ENCODE measurements at places on chromosomes 11 and 22.

GRCh38 chr22:42207918-42208317, 62.5 kb downstream of the TCF20 start:
- DNase-seq, result no peak
- H3K27me3 ChIP-seq, result no peaks in the 10 kb centered on the region
- H3K4me3 ChIP-seq, result no peak overlapping the region
- H3K27ac ChIP-seq, result no peak overlapping the region

- H3K27ac ChIP-seq, result no peak overlapping the region
- H3K4me1 ChIP-seq, result no peaks in the 10 kb centered on the region
- DNase-seq, result no peak
- no peaks in the 10 kb centered on the region for H3K27me3 ChIP-seq
These were observed 33.0 kb downstream of the CCDC34 start for GRCh38 chr11:27329867-27330632.

DNA sequence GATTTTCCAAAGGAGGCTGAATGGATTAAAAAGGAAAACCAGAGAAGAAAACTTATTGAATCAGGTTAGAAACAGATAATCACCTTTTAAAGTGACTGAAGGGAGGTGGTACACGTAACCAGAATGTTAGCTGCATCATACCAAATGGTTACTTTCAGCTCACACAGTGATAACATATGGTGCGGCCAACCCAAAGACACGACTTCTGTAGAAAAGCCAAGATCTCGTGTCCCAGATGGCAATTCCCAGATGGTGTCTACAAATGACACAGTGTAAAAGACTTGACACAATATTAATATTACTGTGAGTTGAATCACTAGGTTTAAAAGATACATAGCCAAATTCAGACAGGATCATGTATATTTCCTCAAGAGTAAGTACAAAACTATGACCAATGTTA, 5.2 kb downstream of the PPP2R1B start:
- no peak overlapping the region for H3K27ac ChIP-seq
- H3K27me3 ChIP-seq, result no peaks in the 10 kb centered on the region
- H3K4me1 ChIP-seq, result peaks cover 16% of the 10 kb centered on the region
- no peak overlapping the region for H3K4me3 ChIP-seq
- H3K36me3 ChIP-seq, result peaks cover 34% of the 10 kb centered on the region
- no peak for DNase-seq

DNA sequence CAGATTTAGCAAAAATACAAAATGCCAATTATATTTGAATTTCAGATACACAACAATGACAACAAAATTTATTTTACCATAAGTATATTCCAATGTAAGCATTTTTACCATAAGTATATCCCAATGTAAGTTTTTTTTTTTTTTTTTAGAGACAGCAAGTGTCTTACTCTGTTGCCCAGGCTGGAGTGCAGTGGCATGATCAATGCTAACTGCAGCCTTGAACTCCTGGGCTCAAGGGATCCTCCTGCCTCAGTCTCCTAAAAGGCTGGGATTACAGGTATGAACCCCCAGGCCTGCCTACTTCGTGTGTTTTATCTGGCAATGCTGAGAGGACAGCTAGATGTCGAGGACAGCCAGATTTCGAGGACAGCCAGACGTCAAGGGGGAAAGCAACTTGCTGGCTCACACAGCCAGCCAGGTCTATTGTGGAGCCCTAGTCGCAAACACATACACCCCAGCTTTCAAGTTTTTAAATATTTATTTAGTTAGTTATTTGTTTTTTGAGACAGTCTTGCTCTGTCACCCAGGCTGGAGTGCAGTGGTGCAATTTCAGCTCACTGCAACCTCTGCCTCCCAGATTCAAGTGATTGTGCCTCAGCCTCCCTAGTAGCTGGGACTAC, 1.1 kb upstream of the SERPING1 start:
- peaks cover 30% of the 10 kb centered on the region for H3K4me1 ChIP-seq
- no peaks in the 10 kb centered on the region for H3K36me3 ChIP-seq
- H3K27me3 ChIP-seq, result no peaks in the 10 kb centered on the region
- no peak for DNase-seq

DNA sequence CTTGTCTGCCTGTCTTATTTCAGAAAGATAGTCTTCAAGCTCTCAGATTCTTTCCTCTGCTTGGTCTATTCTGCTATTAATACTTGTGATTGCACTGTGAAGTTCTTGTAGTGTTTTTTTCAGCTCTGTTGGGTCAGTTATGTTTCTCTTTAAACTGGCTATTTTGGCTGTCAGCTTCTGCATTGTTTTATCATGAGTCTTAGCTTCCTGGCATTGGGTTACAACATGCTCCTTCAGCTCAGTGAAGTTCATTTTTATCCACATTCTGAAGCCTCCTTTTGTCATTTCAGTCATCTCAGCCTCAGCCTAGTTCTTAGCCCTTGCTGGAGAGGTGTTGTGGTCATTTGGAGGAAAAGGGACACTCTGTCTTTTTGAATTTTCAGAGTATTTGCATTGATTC, 15.5 kb upstream of the DEPDC7 start:
- no peaks in the 10 kb centered on the region for H3K27me3 ChIP-seq
- no peak for DNase-seq
- H3K4me1 ChIP-seq, result no peaks in the 10 kb centered on the region

DNA sequence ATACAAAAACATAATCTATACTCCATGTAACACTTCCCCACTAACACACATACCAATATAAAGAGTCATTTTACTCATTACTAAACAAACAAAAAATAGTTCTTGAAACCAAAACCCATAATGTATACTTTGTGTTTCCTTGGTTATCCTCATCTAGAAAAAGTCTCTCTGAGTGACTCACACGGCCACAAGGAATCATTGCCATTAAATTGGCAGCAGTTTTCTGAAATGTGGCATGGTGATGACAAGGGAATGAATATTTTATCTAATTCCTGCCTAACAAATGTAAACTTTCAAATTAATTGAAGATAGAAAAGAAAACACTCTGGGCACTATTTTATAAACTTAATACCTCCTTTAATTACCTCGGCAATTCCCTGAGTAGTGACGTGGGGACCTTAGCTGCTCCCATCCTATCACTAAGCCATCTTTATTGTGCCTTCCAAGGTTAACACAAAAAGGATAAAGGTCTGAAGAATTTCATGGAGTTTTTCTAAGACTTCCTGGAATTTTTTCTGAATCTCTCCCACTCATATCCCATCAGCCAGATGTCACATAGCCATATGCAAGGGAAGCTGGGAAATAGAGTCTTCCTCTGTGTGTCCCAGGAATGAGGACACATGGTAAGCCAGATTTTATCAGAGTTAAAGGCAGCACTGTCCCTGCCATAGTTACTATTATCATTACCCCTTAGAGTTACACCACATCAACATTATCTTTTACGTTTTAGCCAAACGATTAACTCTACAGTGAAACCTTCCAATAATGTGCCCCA, 857.2 kb upstream of the TENM4 start:
- H3K36me3 ChIP-seq, result no peaks in the 10 kb centered on the region
- no peak overlapping the region for H3K4me3 ChIP-seq
- no peaks in the 10 kb centered on the region for H3K27me3 ChIP-seq

DNA sequence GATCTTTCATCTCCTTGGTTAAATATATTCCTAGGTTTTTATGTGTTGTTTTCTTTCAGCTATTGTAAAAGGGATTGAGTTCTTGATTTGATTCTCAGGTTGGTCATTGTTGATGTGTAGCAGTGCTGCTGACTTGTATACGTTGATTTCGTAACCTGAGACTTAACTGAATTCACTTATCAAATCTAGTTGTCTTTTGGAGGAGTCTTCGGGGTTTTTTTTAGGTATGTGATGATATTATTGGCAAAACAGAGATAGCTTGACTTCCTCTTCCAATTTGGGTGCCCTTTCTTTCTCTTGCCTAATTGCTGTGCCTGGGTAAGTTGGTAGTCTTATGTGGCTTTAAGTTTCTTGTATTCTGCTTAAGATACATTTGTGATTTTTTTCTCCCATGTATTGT, 52.8 kb downstream of the CBL start:
- no peaks in the 10 kb centered on the region for H3K36me3 ChIP-seq
- DNase-seq, result no peak
- H3K4me3 ChIP-seq, result no peak overlapping the region
- H3K27me3 ChIP-seq, result no peaks in the 10 kb centered on the region
- no peak overlapping the region for H3K27ac ChIP-seq
- H3K4me1 ChIP-seq, result peaks cover 19% of the 10 kb centered on the region
